Renal cortex interstitium (tissue), 15 donors: ENCODE measurements at places on chromosomes 7 and 10. TPM values are rescaled to one million over a fixed set of nuclear protein-coding genes. Genes with fewer than 3 reads are reported as not detected.

IGFBP1 gene
- polyA plus RNA-seq = 0.47 TPM

GRCh38 chr10:71615538-71616329, 103.8 kb downstream of the C10orf105 start:
- no peak for DNase-seq

- DNase-seq = no peak
Measured at GRCh38 chr7:29975561-29975960, 14.0 kb downstream of the SCRN1 start.

GRCh38 chr10:93813507-93814465, 56.0 kb downstream of the LGI1 start:
- no peak for DNase-seq

DNA sequence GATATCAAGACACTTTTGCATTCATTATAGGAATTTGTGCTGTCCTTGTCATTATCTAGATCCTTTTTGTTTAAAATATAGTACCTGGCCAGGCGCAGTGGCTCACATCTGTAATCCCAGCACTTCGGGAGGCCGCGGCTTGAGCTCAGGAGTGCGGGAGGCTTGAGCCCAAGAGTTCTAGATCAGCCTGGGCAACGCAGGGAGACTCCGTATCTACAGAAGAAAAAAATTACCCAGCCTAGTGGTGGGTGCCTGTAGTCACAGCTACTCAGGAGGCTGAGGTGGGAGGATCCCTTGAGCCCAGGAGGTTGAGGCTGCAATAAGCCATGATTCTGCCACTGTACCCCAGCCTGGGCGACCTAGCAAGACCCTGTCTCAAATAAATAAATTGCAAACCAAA, 621 bp upstream of the MORN4 start:
- DNase-seq = no peak
